ENCODE measurements at places on chromosomes 16 and 17.

- no peak for DNase-seq
Observed at GRCh38 chr16:22726868-22727267, 87.1 kb upstream of the HS3ST2 start.

DNA sequence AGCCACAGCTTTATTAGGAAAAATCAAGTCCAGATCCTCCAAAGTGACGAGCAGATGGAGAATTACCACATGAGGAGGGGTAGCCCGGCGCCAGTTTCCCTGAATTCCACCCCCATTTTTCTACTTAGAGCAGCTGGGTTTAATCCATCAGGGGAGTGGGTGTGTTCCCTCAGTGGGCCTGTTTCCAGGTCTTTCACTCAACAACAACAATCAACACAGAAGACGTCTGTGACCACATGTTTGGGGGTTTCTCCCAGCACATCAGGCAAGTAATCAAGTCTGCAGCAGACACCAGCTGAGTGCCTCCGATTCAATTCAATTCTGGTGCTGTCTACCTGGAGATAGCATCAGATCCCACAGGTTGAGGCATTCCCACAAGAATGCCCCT, 6.8 kb downstream of the SLC6A2 start:
- DNase-seq = no peak

DNA sequence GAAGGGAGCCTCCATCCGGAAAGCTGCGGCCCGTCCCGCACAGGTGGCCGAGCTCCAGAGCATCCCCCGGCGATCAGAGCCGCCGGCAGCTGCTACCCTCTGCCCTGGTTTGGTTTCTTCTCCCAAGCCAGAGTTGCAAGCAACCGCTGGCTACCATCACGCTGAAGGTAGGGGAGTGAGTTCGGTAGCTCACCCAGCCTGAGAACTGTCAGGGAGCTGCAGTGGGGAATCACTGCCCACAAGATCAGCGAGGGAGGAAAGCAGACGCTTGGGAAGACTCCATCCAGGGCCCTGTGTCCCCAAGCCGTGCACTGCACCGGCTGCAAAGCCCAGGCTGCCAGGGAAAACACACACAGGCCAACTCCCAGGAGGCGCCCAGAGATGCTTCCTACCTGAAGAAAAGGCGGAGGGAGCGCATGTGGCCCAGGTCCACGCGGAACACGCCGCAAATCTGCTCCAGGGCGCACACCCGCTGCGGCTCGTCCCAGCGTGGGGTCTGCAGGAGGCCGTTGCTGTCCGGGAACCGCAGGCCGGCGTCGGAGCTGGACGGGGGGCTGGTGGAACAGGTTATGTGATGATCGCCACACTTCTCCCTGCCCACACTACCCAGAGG, 83.3 kb downstream of the TBC1D16 start:
- no peak for DNase-seq

- DNase-seq = no peak
Observed at GRCh38 chr16:69064124-69064763, 41.2 kb upstream of the HAS3 start.

DNA sequence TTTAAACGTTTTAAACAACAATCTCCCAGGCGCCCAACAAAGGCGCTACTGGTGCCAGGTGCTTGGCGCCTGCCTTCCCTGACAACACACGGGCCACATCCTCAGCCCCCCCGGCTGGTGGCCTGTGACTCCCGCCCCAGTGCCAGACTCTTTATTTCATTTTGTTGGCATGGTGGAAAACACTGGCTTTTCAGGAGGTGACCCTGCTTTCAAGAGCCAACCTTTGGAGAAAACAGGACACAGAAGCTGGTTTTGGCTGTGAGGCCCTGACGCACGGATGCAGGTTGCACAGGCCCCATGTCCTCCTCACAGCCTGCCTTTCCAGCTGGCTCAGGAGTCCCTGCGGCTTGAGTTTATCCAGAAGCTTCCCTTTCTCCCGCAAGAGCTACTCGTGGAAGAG, 100.0 kb downstream of the METRNL start:
- no peak for DNase-seq

DNA sequence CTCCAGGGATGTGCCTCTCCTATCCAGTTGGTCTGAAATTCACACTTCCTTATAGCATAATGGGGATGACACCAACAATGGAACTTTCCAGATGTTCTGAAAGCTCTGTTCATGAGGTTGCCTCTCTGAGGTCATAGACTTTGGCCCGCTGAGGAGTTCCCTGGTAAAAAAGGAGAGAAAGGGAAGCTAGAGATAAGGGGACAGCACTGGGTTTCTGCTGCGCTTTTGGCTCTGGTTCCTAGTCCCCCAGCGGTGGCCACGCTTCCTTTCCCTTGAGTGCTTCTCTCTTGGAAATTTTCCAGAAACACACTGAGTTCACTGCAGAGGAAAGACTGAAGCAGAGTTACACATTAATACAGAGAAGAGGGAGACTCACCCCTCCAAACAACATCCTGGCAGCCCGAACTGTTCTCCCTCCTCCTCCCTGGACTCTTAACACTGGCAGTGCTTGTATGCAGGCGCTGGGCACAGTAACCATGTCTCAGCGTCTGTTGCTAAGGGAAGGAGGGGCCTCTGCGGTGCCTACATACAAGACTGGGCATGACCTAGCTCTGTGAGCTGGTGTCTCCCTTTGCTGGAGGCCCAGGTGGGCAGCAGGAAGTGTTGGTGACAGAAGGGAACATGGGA, at the start of gene DNAH3:
DNAH3 (minus strand) TSS at position 472 of the 627 bp plus-strand sequence. CDS start 527 bp downstream, outside the sequence.
- DNase-seq = no peak

DNA sequence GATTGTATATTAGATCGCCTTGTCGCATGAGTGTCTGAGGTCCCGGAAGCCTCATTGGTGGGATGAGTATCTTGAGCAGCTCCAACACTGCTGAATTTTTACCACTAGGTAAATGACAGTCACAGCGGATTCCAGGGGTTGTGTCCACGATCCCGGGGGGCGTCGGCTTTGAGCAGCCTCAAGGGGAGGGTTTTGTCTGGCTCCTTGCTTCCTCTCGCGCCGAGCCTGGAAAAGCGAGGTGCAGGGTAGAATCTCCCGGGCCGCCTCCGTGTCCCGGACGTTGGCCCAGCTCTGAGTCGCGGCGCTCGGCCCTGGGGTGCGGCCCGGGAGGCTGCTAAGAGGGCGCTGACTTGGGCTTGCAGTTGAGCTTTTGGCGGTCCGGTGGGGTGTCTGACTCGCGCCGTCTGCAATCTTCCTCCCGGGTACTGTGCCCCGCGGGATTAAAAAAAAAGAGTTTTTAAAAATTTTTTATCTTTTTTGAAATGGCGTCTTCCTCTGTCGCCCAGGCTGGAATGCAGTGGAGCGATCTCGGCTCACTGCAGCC, 4.5 kb downstream of the OR1F1 start:
- DNase-seq = no peak

DNA sequence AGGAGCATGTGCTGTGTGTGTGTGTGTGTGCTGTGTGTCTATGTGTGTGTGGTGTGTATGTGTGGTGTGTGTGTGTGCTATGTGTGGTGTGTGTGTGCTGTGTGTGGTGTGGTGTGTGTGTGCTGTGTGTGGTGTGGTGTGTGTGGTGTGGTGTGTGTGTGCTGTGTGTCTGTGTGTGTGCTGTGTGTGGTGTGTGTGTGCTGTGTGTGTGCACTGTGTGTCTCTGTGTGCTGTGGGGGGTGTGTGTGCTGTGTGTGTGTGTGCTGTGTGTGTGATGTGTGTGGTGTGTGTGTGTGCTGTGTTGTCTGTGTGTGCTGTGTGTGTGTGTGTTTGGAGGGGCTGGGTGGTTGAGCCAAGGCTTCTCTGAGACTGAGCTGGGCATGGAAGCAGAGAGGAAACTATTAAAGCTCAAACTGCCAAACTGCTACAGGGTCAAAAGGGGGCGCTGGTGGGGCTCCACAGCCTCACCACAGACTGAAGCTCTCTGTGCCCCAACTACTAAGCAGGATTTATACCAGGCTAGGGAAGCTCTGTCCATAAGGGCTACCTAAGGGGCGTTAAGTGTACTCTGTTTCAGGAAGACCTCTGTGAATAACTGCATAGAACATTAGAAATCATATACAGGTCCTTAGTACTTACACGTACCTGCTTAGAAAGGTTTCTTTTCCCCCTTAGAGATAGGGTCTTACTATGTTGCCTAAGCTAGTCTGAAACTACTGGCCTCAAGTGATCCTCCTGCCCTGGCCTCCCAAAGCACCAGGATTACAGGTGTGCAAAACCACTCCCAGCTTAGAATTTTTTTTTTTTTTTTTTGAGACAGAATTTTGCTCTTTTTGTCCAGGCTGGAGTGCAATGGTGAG, 27.8 kb upstream of the GHDC start:
- DNase-seq = peak; percentile 48

DNA sequence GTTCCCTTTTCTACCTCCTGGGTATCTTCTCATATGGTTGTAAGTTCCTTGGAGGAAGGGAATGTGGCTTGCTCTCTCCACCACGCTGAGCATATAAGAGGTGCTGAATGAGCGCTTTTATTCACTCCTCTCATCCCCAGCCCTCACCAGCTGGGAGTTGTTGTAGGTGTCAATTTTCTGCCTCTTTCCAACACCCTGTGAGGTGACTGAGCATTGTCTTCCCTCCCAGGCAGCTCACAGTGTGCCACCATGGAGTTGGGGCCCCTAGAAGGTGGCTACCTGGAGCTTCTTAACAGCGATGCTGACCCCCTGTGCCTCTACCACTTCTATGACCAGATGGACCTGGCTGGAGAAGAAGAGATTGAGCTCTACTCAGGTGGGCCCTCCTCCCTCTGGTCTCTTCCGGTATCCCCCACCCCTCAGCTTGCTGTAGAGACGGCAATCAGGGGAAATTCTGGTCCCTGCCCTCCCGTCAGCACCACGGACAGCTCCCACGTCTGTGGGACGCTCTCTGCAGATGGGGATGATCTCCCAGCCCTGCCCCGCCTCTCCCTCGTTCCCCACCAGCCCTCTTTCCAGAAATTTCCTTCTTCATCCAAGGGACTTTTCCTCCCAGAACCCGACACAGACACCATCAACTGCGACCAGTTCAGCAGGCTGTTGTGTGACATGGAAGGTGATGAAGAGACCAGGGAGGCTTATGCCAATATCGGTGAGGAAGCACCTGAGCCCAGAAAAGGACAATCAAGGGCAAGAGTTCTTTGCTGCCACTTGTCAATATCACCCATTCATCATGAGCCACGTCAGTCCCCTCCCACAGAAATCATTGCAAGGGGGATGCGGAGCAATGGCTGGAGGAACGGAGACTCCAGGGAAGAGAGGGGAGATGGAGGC, 18.3 kb downstream of the CIITA start:
- DNase-seq = no peak

DNA sequence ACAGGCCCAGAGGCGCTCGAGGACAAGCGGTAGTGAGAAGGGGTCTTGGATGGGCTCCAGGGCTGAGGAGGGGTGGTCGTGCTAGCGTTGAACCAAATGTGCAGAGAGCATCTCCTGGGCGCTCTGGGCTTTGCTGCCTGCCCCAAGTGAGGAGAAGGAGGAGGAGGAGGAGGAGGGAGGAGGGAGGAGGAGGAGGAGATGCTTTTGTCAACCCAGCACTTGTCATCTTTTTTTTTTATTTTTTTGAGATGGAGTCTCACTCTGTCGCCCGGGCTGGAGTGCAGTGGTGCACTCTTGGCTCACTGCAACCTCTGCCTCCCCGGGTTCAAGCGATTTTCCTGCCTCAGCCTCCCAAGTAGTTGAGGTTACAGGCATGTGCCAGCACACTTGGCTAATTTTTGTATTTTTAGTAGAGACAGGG, 59.8 kb downstream of the PGS1 start:
- no peak for DNase-seq

DNA sequence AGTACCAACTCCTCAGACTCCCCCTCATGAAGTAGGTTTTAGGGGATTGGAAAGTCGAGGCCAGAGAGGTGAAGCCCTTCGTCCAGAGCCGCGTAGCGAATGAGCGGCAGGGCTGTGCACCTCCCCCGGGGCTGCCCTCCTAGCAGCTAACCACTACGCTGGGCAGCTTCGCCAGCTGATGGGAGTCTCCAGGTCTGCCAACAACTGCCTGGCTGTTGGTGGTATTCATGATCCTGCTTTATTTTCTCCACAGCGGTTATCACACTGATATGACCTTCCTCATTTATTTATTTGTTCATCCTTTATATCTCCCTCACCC, 773 bp upstream of the NETO2 start:
- no peak for DNase-seq

GRCh38 chr17:4573669-4574068, 10.7 kb upstream of the SMTNL2 start:
- DNase-seq = no peak

DNA sequence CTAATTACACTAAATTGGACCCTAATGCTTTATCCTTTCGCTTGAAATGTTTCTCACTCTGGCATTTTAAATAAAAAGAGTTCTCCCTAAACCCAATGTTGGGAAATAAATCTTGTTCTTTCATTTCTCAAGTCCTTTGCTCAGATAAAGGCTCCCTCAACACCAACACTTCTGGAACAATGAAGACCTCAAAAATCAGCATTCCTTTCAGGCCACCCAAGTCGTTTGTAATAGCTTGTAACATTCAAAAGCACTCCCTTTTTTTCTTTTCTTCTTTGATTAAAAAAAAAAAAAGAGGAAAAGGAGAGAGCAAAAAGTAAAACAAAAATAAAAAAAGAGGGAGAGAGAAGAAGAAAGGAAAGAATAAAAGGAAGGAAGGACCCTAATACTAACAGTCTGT, 23.3 kb upstream of the FOXJ1 start:
- DNase-seq = no peak

- no peak for DNase-seq
Observed at GRCh38 chr16:58859958-58860669, 126.0 kb upstream of the GOT2 start.

- no peak for DNase-seq
Observed at GRCh38 chr16:78516006-78516736, 416.7 kb downstream of the WWOX start.
